Iris pigment epithelial cell (primary cell): ENCODE measurements at places on chromosomes 11 and 22.

GRCh38 chr11:43686207-43686606 is 5.7 kb downstream of the HSD17B12 start:
- no peak for DNase-seq

DNA sequence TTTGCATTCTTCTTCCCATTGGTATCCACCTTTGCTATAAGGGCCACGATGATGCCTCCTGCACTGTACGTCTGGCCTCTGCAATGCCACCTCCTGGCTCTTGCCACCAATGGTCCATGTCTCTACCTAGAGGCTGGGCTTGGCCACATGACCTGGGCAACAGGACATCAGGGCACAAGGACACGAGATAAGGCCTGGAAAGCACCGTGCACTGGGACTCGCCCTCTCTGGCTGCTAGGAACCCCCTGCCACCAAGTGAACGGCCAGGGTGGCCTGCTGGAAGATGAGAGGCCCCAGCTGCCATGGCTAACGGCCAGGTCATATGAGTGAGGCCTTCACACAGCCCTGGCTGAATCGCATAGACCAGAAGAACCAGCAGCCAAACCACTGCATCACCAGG is 87.4 kb downstream of the TRMU start:
- DNase-seq, result no peak

DNA sequence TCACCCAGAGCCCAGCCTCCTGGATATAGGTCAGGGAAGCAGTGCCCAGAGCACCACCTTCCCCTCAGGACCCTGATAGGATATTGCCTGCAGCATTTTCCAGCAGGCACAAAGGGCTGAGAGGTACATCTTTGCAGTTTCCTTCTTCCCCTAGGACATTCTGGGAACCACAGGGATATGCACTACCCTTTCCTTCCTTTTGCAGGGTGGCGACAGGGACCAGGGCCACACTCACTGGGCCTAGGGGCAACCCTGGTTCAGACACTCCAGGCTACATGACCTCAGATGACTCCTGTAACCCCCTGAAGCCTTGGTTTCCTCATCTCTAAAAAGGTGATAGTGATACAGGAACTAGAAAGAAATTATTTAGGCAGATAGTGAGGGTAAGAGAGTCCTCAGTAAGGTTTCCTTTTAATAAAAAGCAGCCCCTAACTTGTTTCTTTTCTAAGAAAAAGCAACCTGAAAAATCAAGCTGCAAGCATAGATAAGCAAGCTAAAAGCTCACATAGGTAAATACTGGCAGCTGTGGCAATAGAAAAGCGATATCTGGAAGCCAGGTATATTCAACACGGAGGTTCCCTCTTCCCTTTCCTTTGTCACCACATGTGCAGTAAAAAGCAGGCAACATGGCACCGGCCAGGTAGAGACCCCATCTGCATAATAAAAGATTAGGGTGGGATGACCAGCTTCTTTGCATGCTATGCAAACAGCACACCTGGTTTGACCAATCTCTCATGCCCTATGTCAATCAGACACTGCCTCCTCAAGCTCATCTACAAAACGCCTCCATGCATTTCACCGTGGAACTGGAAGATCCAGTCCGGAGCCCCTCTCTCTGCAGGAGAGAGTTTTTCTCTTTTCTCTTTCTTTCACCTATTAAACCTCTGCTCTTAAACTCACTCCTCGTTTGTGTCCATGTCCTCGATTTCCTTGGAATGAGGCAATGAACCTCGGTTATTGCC is 13.2 kb upstream of the MRGPRX2 start:
- DNase-seq, result no peak

GRCh38 chr11:100715165-100715761 is 28.2 kb downstream of the ARHGAP42 start:
- DNase-seq, result no peak

GRCh38 chr22:22702237-22703202 is 58.1 kb downstream of the GGTLC2 start:
- peak; percentile 17 for DNase-seq
